ENCODE measurements at places on chromosomes 13 and 19. TPM values are rescaled to one million over a fixed set of nuclear protein-coding genes. Genes with fewer than 3 reads are reported as not detected.
A peak's percentile ranks its signal among the peaks of the same experiment; 100 is the strongest.

Gene HRC
- total RNA-seq, result 13.6 TPM

Gene TMEM221
- 6.0 TPM for total RNA-seq

Gene SERPINE3
- 0.31 TPM for total RNA-seq

Gene MEIS3
- total RNA-seq, result 277 TPM

Gene CYP2A6
- 0.27 TPM for total RNA-seq

Gene B9D2
- total RNA-seq, result 5.6 TPM

Gene EDNRB
- total RNA-seq, result 3.0 TPM

Gene DLL3
- 0.40 TPM for total RNA-seq

Gene OR7A5
- not detected for total RNA-seq

Gene CYP2A7
- total RNA-seq, result not detected

Gene B3GNT8
- total RNA-seq, result 4.9 TPM

Gene DACT3
- total RNA-seq, result 48.4 TPM

Gene SIPA1L3
- 55.2 TPM for total RNA-seq

Gene ZNF681
- 9.0 TPM for total RNA-seq

Gene SBK3
- 0.25 TPM for total RNA-seq

DNA sequence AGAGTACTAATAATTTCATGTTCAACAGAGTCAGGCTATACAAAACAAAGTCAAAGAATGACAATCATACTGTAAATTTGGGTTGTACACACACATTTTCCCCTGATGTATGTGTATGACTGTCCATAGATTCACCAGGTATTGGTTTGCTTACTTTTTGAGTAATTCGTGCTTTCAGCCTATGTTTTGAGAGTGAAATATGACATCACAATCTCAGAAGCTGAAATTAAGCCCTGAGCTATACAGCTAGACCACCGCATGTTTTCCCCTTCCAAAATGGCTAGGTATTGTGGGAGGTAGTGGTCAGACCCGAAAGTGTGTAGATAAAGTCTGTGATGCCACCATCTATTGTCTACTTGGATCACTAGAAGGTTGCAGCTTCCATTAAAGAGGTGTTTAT, 102.8 kb downstream of the KATNAL1 start:
- DNase-seq, result no peak

GRCh38 chr13:25966086-25966485, 85.7 kb downstream of the SHISA2 start:
- no peak for DNase-seq

- DNase-seq, result no peak
Observed at GRCh38 chr13:38965281-38965680, 25.4 kb downstream of the STOML3 start.

GRCh38 chr13:105231579-105231978, 1303.9 kb downstream of the EFNB2 start:
- no peak for DNase-seq

GRCh38 chr19:35752746-35753350, 4.0 kb downstream of the HSPB6 start:
- DNase-seq, result no peak

GRCh38 chr13:83088858-83089257, 793.4 kb downstream of the SLITRK1 start:
- DNase-seq, result no peak

DNA sequence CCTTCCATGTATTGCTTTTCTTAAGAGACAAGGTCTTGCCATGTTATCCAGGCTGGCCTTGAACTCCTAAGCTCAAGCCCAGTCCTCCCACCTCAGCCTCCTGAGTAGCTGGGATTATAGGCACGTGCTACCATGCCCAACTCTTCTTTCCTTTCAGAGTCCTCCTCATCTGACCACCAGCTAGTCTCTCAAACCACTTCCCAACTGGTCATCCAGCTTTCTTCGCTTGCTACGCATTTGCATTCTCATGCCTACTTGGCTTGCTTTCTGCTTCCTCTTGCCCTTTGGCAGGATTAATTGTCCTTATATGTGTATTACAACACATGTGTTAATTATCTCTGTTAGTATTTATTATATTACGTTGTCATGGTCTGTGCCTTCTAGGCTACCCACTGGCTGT, 6.3 kb downstream of the GPR18 start:
- no peak for DNase-seq

DNA sequence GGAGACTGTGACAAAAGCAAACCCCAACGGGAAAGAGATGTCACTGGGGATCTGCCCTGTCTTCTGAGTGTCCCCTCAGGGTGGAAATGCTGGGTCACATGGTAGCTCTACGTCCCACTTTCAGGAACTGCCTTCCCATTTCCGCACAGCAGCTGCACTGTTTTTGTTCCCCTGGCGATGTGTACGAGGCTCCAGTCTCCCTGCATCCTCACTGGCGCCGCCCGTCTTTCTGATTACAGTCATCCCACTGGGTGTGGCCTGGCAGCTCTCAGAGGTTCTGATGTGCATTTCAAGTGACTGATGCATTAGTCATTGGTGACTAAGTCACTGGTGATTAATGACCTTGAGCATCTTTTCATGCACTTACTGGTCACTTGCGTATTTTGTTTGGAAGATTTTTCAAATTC, 21.2 kb downstream of the PCID2 start:
- no peak for DNase-seq

GRCh38 chr13:27607125-27607524, 13.2 kb downstream of the LNX2 start:
- DNase-seq, result no peak

DNA sequence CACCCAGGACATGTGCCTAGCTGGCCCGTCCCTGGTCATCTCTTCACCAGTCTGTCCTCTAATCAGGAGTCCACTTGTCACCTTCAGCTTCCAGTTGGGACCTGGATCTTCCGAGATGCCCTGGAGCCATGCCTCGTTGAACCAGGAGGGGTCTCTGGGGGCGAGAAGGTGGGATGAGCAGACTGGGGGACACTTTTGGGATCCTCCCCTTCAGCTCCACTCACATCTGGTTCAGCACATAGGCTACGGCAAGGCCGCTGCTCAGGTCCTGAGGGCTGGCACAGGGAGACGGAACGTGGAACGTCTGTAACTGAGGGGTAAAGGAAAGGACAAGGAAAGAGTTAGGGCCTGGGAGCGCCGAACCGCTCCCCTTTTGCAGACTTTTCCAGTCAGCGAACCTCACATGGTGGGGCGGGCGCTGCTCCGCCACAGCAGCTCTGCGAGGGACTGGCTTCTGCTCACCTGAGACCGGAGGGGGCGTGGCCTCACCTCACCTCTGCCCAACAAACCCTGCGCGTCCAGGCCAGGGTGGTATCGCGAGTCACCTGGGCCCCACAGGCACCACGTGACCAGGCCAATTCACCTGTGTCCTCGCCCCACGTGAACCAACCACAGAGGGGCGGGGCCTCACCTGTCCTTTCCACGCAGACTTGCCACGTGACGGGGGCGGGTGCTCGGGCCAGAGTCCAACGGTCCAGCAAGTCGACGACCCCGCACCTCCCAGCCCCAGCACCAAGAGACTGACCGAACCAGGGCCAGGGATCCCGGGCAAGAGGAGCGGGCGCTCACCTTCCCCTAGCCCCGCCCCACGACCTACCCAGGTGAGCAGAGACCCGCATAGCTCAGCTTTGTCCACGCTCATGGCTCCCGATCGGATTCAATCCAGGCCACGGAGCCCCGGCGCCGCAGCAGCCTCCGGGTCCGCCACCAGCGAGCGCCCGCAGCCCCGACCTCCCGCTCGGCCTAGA, at the start of gene HOOK2:
HOOK2 (minus strand) TSS at position 965 of the 968 bp plus-strand sequence; CDS start at position 862, 103 bp downstream.
- peak; percentile 62 for DNase-seq

GRCh38 chr13:40652588-40652940, 13.9 kb downstream of the FOXO1 start:
- no peak for DNase-seq

GRCh38 chr13:30319130-30319529, 11.8 kb upstream of the KATNAL1 start:
- no peak for DNase-seq

GRCh38 chr13:93810264-93810663, 583.7 kb downstream of the GPC6 start:
- DNase-seq, result no peak

DNA sequence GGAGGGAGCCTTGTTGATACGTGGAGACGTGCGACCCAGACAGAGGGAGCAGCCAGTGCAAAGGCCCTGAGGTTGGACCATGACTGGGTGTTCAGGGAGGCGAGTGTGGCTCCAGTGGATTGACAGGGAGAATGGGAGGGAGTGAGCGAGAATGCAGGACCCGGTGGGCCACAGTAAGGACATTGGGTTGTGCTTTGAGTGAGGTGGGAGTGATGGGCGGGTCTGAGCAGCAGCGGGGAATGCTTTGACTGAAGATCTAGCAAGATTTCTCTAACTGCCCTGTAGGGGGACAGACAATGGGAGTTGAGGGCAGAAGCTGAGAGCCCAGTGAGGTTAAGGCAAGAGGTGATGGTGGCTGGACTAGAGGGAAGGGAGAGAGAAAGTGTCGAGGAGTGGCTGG, 7.7 kb upstream of the NANOS2 start:
- DNase-seq, result no peak

GRCh38 chr13:52842441-52842840, 6.0 kb downstream of the PCDH8 start:
- no peak for DNase-seq

- DNase-seq, result no peak
Observed at GRCh38 chr13:48626077-48626449, 27.7 kb upstream of the CYSLTR2 start.

DNA sequence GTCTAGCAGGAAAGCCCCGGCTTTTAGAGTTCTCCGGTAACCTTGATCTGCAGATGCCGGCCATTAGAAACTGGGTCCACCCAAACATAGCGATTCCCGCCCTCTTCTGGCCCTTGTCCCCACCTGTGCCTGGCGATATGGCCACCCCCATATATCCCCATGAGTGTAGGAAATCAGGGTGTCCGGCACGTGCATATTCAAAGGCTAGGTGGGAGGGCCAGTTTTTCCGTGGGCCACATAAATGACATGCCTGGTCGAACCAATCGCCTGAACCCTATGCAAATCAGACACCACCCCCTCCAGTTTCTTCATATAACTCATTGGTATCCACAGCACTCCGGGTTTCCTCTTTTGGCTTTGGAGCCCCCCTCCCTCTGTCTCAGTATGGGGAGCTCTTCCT, 37.4 kb downstream of the ERICH4 start:
- no peak for DNase-seq

DNA sequence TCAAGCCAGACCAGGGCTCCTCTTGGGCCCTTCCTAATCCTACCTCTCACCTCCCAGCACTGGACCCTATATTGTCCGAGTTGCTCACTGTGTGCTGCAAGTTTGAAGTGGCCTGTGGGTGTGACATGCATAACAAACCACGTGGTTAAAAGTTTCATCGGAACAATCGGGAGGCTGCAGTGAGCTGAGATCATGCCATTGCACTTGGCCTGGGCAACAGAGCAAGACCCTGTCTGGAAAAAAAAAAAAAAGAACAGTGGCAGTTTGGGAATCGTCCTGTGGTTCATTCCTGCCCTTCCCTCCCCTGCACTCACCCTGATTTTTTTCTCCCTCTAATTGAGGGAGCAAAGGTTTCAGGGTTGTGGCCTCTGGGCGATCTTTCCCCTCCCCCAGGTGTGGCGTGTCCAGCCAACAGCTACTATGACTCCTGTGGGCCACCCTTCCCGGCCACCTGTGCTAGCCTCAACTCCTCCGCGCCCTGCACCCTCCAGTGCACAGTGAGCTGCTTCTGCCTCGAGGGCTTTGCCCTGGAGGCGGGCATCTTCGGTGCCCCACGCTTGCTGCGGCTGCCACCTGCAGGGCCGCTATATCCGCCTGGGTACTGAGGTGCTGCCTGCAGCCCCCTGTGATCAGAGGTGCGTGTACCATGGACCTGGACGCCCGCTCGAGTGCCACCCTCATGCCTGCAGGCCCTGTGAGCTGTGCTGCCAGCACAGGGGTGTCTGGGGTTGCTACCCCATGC, 16.3 kb upstream of the FXYD3 start:
- DNase-seq, result no peak

DNA sequence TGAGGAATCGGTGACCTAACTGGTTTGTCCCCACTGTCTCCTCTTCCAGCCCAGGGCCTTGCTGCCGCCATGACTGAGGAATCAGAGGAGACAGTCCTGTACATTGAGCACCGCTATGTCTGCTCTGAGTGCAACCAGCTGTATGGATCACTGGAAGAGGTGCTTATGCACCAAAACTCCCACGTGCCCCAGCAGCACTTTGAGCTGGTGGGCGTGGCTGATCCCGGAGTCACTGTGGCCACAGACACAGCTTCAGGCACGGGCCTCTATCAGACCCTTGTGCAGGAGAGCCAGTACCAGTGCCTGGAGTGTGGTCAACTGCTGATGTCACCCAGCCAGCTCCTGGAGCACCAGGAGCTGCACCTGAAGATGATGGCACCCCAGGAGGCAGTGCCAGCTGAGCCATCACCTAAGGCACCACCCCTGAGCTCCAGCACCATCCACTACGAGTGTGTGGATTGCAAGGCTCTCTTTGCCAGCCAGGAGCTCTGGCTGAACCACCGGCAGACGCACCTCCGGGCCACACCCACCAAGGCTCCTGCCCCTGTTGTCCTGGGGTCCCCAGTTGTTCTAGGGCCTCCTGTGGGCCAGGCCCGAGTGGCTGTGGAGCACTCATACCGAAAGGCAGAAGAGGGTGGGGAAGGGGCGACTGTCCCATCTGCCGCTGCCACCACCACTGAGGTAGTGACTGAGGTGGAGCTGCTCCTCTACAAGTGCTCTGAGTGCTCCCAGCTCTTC, 2.7 kb downstream of the ZNF574 start:
- no peak for DNase-seq

- no peak for DNase-seq
Observed at GRCh38 chr19:3278294-3278693, 53.8 kb downstream of the CELF5 start.

DNA sequence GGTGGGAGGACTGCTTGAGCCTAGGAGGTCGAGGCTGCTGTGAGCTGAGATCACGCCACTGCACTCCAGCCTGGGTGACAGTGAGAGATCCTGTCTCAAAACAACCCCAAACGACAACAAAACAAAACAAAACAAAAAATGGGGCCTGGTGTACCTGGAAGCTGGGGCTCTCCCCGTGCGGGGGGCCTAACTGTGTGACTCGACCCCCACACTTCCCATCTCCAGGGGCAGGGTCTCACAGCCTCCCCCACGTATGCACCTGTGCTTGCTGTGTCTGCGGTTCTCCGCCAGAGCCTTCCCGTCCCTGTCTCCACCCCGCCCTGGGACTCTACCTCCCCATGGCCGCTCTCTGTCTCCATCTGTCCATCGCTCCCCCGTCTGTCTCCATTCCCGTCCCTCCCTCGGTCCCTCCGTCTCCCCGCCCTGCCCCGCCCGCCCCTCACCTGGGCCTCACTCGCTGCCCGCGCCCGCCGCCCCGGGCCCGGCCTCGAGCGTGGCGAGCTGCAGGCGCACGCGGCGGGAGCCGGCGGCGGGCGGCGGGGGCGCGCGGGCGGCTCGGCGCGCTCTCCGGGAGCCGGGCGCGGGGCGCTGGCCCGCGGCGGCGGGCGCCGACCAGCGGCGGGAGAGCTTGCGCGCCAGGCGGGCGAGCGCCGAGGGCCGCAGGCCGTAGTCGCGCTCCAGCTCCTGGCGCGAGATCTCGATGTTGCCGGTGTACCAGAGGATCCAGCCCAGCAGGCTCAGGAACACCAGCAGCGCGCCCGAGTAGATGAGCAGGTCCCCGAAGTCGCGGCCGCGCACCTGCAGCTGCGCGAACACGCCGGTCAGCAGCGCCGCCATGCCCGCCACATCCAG, 587 bp downstream of the TMEM238 start:
- DNase-seq, result peak; percentile 70
